ENCODE measurements at places on chromosomes 5 and 9.

DNA sequence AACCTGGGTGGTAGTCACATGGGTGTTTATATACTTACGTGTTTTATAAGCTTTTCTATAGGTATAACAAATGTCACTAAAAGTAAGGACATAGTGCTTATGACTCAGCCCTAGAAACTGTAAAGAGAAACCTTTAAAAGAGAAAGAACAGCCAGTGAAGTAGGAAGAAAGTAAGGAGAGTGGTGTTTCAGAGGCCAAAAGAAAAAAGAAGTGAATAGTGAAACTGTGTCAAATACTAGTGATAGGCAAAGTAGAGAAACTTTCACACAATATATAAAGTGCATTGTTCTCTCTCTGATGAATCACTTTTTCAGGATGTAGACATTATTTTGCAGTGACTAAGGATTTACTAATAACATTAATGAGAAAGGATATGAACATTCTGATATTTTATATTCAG, 74.2 kb upstream of the SUSD1 start:
- H3K27ac ChIP-seq, result peak overlapping the region; percentile 78
- H3K27me3 ChIP-seq, result peaks cover 1% of the 10 kb centered on the region
- H3K4me3 ChIP-seq, result peak overlapping the region; percentile 69
- peaks cover 13% of the 10 kb centered on the region for H3K36me3 ChIP-seq

- no peak overlapping the region for H3K27ac ChIP-seq
- H3K4me3 ChIP-seq, result no peak overlapping the region
- H3K4me1 ChIP-seq, result no peaks in the 10 kb centered on the region
- no peaks in the 10 kb centered on the region for H3K27me3 ChIP-seq
Measured at GRCh38 chr5:134188092-134188491, 11.3 kb upstream of the SKP1 start.

DNA sequence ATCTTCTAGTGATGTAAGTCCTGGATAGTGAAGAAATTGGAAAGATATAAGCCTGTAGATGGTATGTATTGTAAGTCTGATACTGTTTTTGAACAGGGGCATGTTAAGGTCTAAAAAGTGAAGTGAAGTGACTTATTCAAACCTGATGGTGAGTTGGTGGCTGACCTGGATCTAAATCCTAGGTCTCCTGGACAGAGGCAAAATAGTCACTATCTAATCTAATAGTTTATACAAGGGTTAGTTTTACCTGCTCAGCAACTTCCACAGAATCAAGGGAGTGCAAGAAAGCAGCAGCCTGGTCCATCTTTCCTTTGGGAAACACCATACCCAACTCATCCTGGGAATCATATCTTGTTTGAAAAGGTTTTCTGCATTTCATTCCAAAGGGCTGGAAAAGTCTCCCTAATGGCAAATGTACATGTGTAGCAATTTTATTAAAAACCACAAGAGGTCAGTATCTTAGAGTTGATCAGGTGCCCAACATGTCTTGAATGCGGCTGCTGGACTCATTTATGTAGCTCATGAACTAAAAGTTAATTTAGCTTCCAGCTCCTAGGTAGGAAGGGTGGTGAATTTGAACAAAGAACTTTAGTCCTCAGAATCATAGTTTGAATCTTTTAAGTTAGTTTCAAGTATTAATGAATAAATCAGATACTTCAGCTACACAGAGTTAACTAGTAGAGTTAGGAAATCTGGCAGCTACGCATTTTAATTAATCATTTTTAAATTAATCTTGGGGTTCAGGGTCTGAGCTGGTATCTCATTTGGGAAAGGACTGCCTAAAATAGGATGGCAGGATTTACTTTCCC, 26.0 kb downstream of the SKP2 start:
- DNase-seq, result peak; percentile 37
- H3K27me3 ChIP-seq, result no peaks in the 10 kb centered on the region
- no peak overlapping the region for H3K27ac ChIP-seq
- peaks cover 46% of the 10 kb centered on the region for H3K36me3 ChIP-seq
- H3K4me1 ChIP-seq, result no peaks in the 10 kb centered on the region
- no peak overlapping the region for H3K4me3 ChIP-seq

GRCh38 chr5:93579692-93580062, 1.3 kb downstream of the NR2F1-AS1 start:
- H3K27me3 ChIP-seq, result no peaks in the 10 kb centered on the region
- no peak for DNase-seq
- peak overlapping the region; percentile 66 for H3K27ac ChIP-seq

- no peak overlapping the region for H3K27ac ChIP-seq
- H3K27me3 ChIP-seq, result no peaks in the 10 kb centered on the region
- no peak overlapping the region for H3K4me3 ChIP-seq
Measured at GRCh38 chr5:68482199-68482598, 266.6 kb downstream of the PIK3R1 start.

- peaks cover 13% of the 10 kb centered on the region for H3K4me1 ChIP-seq
- peak overlapping the region; percentile 14 for H3K27ac ChIP-seq
- peaks cover 2% of the 10 kb centered on the region for H3K27me3 ChIP-seq
- H3K36me3 ChIP-seq, result peaks cover 8% of the 10 kb centered on the region
Measured at GRCh38 chr5:56415356-56415765, 182.2 kb upstream of the ANKRD55 start.

- H3K4me1 ChIP-seq, result peaks cover 14% of the 10 kb centered on the region
- no peak for DNase-seq
- H3K4me3 ChIP-seq, result no peak overlapping the region
- peaks cover 9% of the 10 kb centered on the region for H3K27me3 ChIP-seq
- H3K36me3 ChIP-seq, result no peaks in the 10 kb centered on the region
Measured at GRCh38 chr5:127834554-127834953, 131.4 kb downstream of the CCDC192 start.

DNA sequence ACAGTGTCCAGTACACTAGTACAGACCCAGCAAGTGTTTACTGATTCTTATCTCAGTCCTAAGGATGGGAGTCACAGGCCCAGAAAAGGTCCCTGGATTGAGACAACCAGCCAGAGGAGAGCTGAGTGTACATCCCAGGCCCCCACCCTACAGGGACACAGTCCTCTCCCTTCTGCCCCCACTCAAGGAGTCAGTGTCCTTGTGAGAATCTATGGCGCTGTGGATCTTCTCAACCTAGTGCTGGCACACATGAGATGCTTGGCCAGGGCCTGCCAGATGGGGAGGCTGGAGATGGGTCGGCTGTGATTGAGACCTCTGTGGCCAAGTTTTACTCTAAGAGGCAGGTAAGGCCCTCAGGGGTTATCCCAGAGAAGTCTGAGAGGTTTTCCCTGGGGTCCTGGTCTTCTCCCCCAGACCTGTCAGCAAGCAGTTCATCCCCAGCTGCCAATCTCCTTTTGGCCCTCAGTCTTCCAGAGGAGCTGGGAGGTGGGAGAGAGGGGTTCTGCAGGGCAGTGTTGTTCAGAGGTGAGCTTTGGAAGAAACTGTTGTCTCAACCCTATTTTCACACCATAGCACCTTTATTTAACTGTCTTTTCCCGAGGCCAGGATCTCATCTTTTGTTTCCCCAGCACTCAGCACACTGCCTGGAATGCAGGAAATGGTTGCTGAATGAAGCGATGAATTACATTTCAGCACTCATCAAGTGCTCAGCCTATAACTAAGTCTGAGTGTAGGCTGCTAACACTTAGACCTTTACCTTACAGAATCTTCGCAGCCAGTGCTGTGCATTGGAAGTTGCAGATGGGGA, 3.2 kb upstream of the NSD1 start:
- peak overlapping the region; percentile 22 for H3K27ac ChIP-seq
- peaks cover 10% of the 10 kb centered on the region for H3K36me3 ChIP-seq

GRCh38 chr9:83622939-83623678, at the start of gene IDNK:
Gene IDNK (plus strand): TSS chr9:83623143. CDS start chr9:83623172, 29 bp downstream.
- DNase-seq, result peak; percentile 60
- H3K27me3 ChIP-seq, result peaks cover 1% of the 10 kb centered on the region
- peak within 1 kb of the TSS; percentile 77 for H3K27ac ChIP-seq
- H3K4me1 ChIP-seq, result peaks cover 26% of the 10 kb centered on the region
- H3K4me3 ChIP-seq, result peak within 1 kb of the TSS; percentile 88

DNA sequence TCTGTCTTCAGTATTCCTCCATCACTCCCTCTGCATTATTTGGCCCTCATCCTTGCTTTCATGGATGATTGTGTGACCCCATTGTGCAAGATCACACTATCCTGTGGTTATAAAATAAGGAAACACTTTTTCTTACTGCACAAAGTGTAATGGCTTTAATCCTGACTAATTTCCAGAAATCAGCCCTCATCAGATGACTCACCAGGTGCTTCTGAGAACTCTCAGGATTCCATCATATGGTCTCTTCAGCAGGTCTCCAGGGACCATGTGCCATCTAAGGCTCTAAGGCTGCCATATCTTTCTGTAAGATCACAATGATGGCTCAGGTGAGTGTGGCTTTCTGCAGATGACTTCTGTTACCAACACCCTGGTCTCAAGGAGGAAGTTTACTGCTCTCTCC, 27.3 kb upstream of the FER start:
- no peaks in the 10 kb centered on the region for H3K4me1 ChIP-seq
- no peak overlapping the region for H3K27ac ChIP-seq
- no peak for DNase-seq
- H3K4me3 ChIP-seq, result no peak overlapping the region
- H3K36me3 ChIP-seq, result no peaks in the 10 kb centered on the region

DNA sequence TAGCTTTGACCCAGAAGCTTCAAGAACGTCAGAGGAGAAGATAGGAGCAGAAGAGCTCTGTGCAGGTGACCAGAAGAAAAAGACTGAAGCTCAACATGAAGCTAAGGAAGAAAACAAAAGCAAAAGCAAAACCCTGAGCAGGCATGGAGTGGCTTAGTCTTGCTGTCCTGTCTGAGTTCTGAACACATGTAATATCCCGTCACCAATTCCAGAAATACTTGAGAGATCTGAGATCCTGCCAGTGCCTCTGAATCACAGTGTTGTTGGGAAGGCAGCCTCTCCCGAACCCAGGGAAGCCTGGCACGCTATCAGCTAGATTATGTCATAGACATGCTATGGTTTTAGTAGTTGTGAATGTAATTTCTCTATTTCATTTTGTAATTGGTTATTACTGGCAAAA, 235.7 kb downstream of the ICE1 start:
- DNase-seq, result peak; percentile 20
- no peaks in the 10 kb centered on the region for H3K27me3 ChIP-seq
- H3K4me1 ChIP-seq, result no peaks in the 10 kb centered on the region
- no peak overlapping the region for H3K4me3 ChIP-seq
- H3K36me3 ChIP-seq, result peaks cover 9% of the 10 kb centered on the region

GRCh38 chr5:54894957-54895815, 90.2 kb downstream of the ESM1 start:
- H3K4me3 ChIP-seq, result peak overlapping the region; percentile 45
- DNase-seq, result no peak
- H3K27me3 ChIP-seq, result peaks cover 6% of the 10 kb centered on the region
- H3K4me1 ChIP-seq, result peaks cover 10% of the 10 kb centered on the region

- H3K4me1 ChIP-seq, result no peaks in the 10 kb centered on the region
- DNase-seq, result no peak
- H3K36me3 ChIP-seq, result no peaks in the 10 kb centered on the region
Measured at GRCh38 chr5:7220156-7220555, 175.8 kb upstream of the ADCY2 start.

- H3K36me3 ChIP-seq, result no peaks in the 10 kb centered on the region
- no peaks in the 10 kb centered on the region for H3K27me3 ChIP-seq
- H3K4me3 ChIP-seq, result no peak overlapping the region
- H3K27ac ChIP-seq, result no peak overlapping the region
- no peaks in the 10 kb centered on the region for H3K4me1 ChIP-seq
Measured at GRCh38 chr9:297104-297972, 82.7 kb downstream of the DOCK8 start.

DNA sequence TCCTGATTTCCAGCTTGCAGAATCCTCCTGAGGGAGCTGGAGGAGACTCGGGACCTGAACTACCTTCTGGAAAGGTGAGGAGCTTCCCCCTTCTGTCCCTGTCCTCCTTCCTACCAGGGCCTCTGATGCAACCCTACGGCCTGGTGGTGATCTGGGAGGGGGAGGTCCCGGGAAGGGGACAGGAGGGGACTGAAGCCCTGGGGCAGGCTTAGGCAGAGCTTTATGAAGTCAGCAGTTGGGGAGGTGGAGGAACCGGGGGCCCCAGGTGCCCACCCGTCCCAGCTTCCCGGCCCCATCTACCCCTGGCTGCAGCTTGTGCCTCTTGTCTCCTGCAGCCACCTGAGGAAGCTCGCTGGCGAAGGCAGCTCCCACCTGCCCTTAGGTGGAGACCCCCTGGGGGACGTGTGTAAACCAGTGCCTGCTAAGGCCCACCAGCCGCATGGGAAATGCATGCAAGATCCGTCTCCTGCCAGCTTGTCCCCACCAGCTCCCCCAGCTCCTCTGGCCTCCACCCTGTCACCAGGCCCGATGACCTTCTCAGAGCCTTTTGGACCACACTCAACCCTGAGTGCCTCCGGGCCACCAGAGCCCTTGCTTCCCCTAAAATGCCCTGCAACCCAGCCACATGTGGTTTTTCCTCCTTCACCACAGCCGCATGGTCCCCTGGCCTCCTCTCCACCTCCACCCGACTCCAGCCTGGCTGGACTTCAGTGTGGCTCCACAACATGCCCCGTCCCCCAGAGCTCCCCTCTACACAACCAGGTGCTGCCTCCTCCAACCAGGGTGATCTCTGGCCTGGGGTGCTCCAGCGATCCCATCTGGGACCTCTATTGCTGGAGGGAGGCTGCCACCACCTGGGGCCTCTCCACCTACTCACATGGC, 2.1 kb downstream of the SPATA31E1 start:
- no peaks in the 10 kb centered on the region for H3K36me3 ChIP-seq
- peaks cover 10% of the 10 kb centered on the region for H3K27me3 ChIP-seq
- no peak for DNase-seq
- H3K4me1 ChIP-seq, result peaks cover 8% of the 10 kb centered on the region
- H3K27ac ChIP-seq, result no peak overlapping the region

DNA sequence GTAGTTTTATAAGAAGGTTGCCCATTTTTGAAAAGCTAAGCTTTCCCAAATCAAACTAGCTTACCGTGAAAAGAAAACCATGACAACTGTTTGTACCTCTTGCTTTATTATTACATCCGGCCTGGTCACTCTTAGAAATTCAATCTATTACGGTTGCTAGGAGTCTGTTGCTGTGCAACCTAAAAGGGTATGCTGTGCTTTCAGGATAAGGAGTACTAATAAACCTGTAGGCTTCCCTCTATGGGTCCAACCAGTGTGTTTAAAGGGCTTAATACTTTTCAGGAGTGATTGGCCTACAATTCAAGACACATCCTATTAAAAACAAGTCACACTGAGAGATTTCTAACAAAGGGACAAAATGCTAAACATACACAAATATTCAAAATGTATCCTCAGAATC, 27.1 kb downstream of the RFX3 start:
- peaks cover 54% of the 10 kb centered on the region for H3K4me1 ChIP-seq
- peak overlapping the region; percentile 75 for H3K27ac ChIP-seq
- no peaks in the 10 kb centered on the region for H3K27me3 ChIP-seq
- DNase-seq, result peak; percentile 62
- H3K36me3 ChIP-seq, result peaks cover 3% of the 10 kb centered on the region

GRCh38 chr9:133615186-133615585, 6.0 kb upstream of the FAM163B start:
- no peak overlapping the region for H3K4me3 ChIP-seq
- DNase-seq, result no peak
- H3K36me3 ChIP-seq, result no peaks in the 10 kb centered on the region
- peaks cover 6% of the 10 kb centered on the region for H3K4me1 ChIP-seq
- peaks cover 69% of the 10 kb centered on the region for H3K27me3 ChIP-seq
- no peak overlapping the region for H3K27ac ChIP-seq

DNA sequence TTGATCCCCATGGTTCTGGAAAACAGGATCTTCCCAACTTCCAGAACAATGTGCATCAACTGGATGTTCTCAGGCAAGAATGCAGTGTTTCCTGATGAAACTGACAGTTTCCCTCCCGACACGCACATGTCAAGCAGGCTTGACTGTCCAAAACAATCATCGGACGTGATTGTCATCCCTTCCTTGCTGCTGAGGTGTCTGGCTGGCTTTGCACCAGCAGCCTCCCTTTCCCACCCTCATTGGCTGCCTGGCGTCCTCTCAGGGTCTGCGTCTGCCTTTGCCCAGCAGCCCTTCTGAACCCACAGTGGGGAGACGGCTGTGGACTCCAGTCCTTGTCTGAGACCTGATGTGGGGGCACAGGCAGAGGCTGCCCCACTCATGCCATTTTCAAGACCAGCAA, 110.8 kb downstream of the MARCHF3 start:
- no peak overlapping the region for H3K4me3 ChIP-seq
- peaks cover 11% of the 10 kb centered on the region for H3K36me3 ChIP-seq
- H3K27me3 ChIP-seq, result peaks cover 1% of the 10 kb centered on the region
- H3K4me1 ChIP-seq, result peaks cover 25% of the 10 kb centered on the region
- DNase-seq, result no peak
- H3K27ac ChIP-seq, result no peak overlapping the region
